ENCODE measurements at places on chromosomes 7 and 10.
A peak's percentile ranks its signal among the peaks of the same experiment; 100 is the strongest.

- no peak for DNase-seq
Observed at GRCh38 chr7:126799541-126799940, 453.2 kb downstream of the GRM8 start.

- no peak for DNase-seq
Observed at GRCh38 chr7:143280566-143280965, 4.2 kb upstream of the TMEM139 start.

- DNase-seq = no peak
Observed at GRCh38 chr7:55903985-55904759, 16.9 kb downstream of the ZNF713 start.

DNA sequence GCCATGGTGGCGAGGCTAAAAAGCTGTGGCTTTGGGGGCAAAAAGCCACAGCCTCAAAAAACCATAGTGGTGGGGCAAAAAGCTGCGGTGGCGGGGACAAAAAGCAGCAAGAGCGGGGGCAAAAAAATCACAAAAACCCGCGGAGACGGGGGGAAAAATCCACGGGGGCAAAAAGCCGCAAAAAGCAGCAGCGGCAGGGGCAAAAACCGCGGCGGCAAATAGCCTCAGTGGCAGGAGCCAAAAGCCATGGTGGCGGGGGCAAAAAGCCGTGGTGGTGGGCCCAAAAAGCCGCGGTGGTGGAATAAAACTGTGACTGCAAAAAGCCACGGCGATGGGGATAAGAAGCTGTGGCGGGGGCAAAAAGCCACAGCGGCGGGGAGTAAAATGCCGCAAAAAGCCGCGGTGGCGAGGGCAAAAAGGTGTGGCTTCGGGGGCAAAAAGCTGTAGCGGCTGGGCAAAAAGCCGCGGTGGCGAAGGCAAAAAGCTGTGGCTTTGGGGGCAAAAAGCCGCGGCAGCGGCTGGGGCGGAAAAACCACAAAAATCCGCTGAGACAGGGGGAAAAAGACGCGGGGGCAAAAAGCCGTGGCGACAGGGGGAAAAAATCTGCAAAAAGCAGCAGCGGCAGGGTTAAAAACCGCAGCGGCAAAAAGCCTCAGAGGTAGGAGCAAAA is 526.6 kb downstream of the ZNF33B start:
- no peak for DNase-seq

GRCh38 chr10:27624941-27625340 is 120.7 kb downstream of the MKX start:
- no peak for DNase-seq

- no peak for DNase-seq
Observed at GRCh38 chr10:7006566-7006965, 404.3 kb downstream of the SFMBT2 start.

GRCh38 chr10:17229717-17229966 is 1.6 kb downstream of the VIM start:
- DNase-seq = no peak

GRCh38 chr7:24917510-24918239 is 62.3 kb downstream of the OSBPL3 start:
- DNase-seq = no peak

- DNase-seq = no peak
Observed at GRCh38 chr10:11424456-11425295, 186.8 kb downstream of the USP6NL start.

- DNase-seq = no peak
Observed at GRCh38 chr7:20440472-20441105, 109.9 kb downstream of the ITGB8 start.

GRCh38 chr10:80351220-80351619 is 5.3 kb downstream of the DYDC1 start:
- no peak for DNase-seq

DNA sequence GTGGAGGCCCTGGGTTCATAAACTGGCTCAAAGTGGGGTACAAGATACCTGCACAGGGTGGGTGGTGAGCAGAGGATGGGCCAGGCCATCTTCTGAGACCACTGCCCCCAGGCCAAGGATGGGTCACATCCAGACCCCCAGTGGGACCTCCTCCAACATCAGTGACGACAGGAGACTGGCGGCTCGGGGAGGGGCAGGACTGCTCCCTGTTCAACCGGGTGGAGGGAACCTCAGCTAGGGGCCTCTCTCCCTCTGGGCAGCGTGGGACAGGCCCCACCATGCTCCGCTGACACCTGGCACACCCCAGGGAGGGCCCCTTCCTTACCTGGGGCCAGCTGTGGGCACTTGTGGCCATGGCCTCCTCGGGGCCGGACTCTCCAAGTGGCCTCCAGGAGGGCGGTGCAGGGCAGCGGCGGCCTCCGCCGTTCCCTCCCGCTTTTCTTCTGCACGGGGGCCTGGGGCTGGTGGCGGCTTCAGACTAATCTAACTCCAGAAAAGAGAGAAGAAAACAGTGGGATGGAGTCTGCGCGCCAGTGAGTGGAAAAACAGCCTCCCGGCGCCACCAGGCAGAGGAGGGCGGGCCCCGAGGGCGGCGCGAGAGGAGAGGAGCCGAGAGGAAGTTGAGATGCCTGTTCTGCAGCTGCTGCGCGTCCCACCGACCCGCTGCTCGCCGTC is at the start of gene CALHM2:
Gene CALHM2, minus strand, starts transcription at position 540 of the 675 bp plus-strand sequence. CDS start 2,429 bp downstream, outside the sequence.
- DNase-seq = peak; percentile 31

- no peak for DNase-seq
Observed at GRCh38 chr7:28705350-28705749, 252.8 kb downstream of the TRIL start.

- no peak for DNase-seq
Observed at GRCh38 chr10:102493771-102494170, 8.7 kb downstream of the ACTR1A start.

- DNase-seq = no peak
Observed at GRCh38 chr10:126736727-126737126, 66.2 kb upstream of the C10orf90 start.

GRCh38 chr10:17961551-17962422 is 10.1 kb downstream of the SLC39A12 start:
- DNase-seq = no peak

GRCh38 chr10:92997620-92998019 is 63.0 kb upstream of the CYP26C1 start:
- no peak for DNase-seq

GRCh38 chr10:89160339-89160738 is 46.8 kb downstream of the CH25H start:
- DNase-seq = no peak

- no peak for DNase-seq
Observed at GRCh38 chr7:2411815-2412586, 8.6 kb downstream of the CHST12 start.

GRCh38 chr10:38038107-38038931 is 27.8 kb downstream of the ZNF33A start:
- DNase-seq = no peak

DNA sequence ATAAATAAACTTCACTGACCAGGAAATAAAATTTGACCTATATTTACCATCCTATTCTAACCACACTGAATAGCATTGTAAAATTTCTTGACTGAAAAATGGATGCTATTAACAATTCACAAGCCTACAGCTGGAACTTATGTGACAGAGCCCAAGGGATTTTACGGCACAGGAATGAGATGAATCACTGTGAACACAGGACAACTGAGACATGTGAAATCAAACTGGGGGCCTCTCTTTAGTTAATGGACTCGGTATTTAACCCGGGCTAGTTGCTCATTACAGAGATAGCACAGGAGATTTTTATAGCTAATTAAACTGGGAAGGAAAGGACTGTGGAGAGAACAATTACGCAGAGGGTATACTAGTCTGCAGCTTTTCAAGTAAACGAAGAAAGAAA is 100.6 kb downstream of the MICU1 start:
- no peak for DNase-seq

GRCh38 chr10:73836427-73836980 is 25.1 kb upstream of the NDST2 start:
- no peak for DNase-seq

GRCh38 chr7:73894733-73895551 is 34.0 kb downstream of the TMEM270 start:
- DNase-seq = no peak

DNA sequence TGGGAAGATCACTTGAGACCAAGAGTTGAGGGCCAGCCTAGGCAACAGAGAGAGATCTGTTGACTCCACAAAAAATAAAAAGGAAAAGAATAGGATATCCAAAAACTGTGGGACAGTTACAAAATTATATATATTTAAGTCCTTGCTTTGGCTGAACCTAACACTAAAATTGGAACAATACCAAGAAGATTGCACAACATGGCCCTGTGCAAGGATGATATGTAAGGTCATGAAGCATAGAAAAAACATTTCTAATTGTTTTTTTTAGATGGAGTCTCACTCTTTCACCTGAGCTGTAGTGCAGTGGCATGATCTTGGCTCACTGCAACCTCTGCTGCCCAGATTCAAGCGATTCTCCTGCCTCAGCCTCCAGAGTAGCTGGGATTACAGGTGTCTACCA is 139.0 kb downstream of the TPST1 start:
- DNase-seq = no peak

DNA sequence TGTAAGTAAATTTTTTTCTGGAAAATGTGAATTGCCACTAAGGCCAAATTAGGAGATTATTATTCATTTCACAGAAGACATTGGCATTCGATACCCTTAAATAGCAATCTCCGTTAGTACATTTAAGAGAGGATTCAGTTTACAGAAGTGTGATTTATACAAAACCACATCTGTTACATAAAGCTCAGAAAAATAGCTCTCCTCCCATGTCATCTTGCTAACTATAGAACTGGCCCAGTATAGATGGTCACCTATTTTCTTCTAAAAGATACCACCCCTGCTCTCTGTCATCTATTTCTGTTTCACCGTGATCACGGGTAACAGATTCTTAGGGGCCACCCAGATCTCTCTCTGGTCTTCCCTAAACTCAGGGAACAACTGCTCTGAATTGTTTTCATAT is 119.1 kb downstream of the HIP1 start:
- DNase-seq = no peak

DNA sequence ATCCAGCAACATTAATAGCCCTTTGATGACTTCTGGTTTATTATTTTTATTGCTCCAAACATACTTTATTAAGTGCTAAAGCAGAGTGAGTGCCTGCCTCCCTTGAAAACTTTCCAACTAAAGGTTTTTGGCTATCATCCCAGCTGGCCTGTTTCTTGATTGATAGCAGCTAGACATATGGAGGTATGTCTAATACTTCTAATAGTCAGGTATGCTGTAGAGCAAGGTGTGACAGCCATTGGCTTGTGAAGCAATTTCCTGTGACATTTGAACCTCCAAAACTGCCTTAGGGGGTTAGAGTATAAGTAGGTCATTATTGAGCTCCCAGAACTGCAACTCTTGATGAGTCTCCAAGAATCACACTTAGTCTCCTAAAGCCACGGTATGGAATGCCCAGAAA is 55.8 kb downstream of the LOXL4 start:
- DNase-seq = no peak

- no peak for DNase-seq
Observed at GRCh38 chr7:120981888-120982615, 6.5 kb upstream of the CPED1 start.

DNA sequence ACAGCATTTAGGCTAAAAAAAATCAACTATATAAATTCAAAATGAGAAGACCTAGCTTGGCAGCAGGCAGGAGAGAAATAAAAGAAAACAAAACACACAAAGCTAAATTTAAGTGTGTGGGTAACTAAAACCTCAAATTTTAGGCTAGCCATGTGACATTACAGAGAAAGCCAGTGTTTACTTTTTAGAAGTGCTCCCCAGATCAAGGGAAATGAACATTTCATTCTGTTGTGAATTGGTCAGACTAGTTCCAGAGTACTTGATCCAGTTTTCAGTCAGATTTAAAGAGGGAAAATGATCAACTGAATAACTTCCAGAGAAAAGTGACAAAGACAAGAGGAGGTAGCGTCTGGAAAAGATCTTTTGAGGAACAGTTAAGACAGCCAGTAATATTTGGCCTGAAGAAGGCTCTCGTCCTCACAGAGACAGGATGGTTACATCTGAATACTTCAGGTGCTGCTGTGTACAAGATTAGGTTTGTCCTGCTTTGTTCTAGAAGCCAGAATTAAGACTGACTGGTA is 563.4 kb downstream of the KCNMA1 start:
- DNase-seq = no peak

DNA sequence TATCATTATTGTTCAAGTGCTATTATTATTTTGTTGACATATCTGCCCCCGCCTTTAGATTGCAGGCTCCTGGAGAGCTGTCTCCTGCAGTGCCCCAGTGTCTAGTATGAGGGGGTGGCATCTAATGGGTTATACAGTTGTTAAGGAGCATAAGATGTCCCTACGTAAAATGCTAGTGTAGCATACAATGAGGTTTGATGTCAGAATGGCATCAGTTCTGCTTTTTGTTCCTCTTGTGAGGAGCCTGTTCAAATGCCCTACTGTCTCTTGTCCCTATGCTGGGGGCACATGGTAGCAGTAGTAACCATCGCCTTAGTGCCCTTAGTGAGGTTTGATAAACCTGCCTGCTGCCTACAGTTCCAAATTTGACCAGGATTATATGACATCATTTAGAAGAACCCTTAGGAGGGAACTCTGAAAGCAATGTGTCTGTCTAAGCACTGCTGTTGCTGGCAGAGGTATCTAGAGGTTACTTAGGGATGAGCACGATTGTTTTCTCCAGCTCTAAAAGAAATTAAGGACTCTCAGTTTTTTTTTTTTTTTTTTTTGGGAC is 9.7 kb downstream of the CREM start:
- no peak for DNase-seq

GRCh38 chr10:113447278-113447677 is 105.6 kb upstream of the HABP2 start:
- no peak for DNase-seq

DNA sequence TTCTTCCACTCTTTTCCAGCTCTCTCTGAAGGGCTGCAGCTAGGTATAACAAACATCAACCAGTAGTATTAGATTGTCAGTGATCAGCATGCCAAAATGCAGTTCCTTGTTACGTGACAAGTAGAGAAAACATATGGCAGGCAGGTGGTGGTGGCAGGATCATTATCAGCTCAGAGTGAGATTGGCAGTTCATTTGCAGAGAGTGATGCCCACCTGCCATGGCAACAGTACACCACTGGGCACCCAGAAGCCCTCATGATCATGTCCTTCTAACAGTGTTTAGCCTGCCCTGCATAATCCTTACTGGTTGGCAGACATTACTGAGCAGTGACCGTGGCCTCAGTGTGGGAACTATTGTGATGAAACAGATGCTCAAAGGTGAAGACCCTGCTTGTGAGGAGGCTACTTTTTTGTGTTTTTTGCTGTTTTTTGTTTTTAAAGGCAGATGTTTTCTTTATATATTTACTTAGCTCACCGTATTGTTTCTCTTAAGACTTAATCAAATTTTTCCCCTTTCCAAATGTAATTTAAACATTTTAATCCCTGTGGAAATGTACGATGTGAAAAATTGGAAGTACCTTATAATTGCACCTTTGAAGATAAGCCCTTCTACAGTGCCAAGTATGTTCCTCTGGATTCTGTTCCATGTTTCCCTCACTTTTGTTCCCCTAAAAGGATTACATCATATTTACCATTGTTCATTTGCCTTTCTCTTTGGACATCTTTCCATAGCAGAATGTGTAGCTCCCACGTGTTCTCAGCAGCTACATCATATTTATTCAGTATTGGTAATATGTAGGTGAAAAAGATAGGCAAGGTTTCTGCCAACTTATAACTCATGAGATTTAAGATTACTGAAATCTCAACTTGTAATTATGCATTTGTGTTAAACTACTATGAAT is 179.6 kb downstream of the SND1 start:
- DNase-seq = no peak

GRCh38 chr10:43844221-43844620 is 195.5 kb upstream of the ZNF32 start:
- DNase-seq = no peak

Measured in CD8-positive, alpha-beta memory T cell (primary cell).